ENCODE measurements at places on chromosomes 11 and 22.

DNA sequence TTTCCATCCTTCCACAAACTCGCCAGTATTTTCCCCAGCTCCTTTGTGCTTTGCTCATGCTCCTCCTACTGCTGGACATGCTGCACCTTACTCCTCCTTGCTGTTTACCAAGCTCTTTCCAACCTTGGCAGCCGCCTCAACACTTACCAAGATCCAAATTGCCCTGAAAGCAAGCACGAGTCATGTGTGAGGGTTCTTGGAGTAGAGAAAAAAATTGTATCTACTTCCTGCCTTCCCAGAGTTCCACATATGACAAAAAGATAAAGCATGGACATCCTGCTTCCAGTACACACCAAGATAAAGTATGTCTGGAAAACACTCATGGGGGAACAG, 767.5 kb downstream of the NTM start:
- no peak for DNase-seq

DNA sequence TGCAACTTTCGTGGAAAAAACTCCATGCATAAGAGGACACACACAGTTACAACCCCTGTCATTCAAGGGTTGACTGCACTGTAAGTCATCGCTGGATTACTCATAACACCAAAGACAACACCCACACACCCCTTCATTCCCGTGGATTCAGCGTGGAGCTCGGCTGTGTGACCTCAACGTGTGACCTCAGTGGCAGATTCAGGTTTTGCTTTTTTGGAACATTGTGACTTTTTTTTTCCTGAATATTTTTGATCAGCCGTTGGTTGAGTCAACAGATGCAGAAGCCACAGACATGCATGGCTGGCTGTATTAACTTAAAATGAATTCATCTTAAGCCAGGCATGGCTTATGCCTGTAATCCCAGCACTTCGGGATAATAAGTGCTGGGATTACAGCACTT, 19.7 kb upstream of the MUC5AC start:
- no peak for DNase-seq

DNA sequence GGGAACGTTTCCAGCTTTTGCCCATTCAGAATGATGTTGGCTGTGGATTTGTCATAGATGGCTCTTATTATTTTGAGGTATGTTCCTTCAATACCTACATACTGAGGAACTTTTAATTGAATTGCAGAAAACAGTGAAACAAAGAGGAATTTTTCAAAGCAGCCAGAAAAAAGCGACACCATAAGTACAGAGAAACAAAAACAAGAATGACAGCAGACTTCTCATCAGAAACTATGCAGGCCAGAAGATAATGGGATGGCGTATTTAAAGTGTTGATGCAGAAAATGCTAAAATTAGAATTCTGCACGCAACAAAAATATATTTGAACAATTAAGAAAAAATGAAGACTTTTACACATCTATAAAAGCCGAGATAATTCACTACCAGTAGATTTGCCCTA, 95.4 kb upstream of the TIMP3 start:
- no peak for DNase-seq

DNA sequence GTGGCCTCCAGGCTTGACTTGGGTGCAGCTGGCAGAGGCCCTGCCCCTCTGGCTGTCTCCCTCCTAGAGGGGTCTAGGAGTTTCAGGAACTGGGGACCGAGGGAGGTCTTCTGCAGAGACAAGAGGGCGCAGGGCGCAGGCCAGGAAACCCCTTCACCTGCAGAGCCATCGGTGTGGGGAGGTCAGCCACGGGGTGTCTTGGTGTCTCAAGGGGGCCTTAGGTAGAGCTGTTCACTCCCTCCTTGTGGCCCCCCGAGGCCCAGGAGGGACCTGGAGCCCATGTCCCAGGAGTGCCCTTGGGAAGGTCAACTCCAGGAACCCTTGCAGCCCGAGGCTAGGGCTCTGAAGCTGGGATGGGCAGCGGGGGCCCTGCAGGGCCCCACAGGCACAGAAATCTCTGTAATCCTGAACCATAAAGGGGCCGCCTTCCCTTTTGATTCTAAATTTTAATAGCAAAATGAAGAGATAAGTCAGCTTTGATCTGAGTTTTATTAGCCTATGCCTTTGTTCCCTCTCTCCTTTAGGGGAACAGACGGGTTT, 31.4 kb upstream of the TH start:
- DNase-seq, result no peak

DNA sequence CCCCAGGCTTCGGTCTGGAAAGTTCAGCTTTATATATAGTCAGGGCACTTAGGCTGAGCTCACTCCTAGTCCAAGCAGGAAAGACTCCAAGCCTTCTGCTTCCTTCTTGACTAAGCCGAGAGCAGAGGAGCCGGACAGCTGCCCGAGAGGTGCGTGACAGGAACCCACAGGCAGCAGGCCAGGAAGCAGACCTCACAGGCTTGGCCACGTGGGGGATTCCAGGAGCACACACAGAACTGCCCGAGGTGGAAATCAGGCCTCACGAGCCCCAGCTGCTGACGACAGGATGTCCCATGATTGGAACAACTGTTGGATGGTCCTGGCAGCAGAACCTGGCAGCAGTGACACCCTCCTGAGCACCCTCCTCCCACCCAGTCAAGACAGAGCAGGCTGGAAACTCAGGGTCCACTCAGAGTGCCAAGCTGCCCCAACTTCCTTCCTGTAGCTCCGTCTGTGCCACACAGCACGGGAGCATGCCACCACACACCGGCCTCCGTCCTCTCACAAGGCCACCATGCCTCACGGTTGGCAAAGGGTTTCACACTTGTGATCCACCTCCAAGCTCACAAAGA, 5.4 kb downstream of the PLA2G6 start:
- peak; percentile 98 for DNase-seq

DNA sequence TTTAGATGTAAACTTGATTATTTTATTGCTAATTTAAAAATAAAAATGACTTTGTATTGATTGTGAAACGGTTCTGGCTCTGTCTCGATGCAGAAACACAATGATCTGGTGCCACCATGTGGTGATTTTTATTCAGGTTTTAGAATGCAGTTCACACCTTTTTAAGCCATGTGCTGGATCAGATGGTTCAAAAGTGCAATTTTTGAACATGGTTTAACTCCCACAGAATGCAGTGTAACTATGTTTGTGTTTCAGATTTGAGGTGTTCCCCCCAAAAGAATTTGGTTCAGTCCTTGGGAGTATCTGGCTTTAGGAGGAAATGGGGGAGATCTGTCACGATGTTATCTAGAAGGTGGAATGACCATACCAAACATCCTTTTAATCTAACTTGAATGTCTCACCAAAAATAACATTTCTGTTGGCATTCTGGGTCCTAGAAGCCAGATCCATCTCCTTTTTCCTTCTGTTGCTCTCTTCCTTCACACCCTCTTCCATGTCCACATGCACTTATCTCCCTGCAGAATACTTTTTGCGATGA, 7.9 kb downstream of the MRPL16 start:
- no peak for DNase-seq

DNA sequence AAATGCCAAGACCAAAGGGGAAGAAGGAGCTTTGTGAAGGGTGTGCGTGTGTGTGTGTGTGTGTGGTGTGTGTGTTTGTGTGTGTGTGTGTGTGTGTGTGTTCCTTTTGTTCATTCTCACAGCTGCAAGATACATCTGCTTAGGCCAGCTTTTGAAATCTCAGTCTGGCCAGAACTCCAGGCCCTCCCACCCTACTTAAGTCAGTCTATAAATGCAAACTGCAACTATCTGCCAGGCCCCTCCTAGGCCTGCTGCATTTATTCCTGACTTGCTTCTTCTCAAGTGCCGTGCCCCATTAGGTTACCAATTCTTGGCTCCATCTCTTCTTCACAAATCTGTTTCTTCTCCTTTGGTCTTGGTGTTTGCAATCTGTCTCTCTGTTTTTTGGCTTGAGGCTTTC, 21.6 kb upstream of the RIC3 start:
- no peak for DNase-seq

GRCh38 chr11:49208006-49208721, at the start of gene FOLH1:
Gene FOLH1, minus strand, starts transcription at chr11:49208602. Its CDS starts 193 bp downstream, at chr11:49208409.
- no peak for DNase-seq

DNA sequence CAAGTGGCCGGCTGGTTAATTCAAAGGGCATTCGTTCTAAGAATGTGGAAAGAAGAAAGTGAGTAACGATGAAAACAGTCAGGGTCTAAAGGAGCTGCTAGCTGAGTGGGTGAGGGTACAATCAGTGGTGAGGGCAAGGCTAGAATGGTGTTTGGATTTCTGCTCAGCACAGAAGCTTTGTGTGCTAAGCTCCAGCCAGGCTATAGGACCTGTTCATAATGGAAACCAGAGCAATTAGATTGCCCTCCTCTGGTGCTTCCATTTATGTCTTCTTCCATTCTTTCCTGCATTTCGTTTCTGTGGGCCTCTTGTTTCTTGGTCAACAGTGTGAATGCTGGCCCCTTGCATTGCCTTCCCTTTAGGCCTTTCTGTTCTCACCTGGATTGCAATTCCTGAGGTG, 572.9 kb upstream of the CHORDC1 start:
- DNase-seq, result no peak

DNA sequence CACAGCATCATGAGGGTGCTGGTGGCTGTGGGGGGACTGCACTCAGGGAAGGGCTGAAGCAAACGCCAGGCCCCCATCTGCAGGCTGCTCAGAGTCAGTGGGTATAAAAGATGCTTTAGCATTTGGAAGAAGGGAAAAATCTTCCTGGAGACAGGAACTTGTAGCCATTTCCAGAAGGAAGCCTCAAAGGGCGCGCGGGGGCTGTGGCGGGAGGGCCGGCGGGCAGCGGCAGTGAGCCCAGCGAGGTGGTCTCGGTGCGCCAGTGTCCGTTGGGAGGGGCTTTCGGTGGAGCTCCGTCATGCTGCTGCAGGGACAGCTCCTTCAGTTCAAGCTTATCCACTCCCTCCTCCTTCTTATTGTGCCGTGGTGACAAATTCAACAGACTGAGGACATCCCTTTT, 63.0 kb upstream of the PITPNB start:
- DNase-seq, result no peak

DNA sequence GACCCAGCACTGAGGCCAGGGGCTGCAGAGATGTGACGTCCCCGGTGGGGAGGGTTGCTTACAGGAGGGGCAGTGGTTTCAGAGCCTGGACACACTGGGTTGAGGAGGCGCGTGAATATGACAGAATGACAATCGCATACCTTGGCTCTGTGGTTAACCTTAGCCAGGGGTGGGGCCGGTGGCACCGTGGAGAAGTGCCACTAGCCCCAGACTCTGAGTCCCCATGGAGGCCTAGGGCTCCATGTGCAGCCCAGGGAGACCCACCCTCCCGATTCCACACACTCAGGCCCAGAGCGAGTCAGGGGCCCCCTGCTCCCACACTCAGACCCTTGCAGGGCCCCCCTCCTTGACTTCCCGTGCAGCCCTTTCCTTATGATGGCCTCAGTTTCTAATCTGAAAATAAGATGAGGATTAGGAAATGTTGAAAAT, 3.6 kb upstream of the ACR start:
- peak; percentile 29 for DNase-seq

DNA sequence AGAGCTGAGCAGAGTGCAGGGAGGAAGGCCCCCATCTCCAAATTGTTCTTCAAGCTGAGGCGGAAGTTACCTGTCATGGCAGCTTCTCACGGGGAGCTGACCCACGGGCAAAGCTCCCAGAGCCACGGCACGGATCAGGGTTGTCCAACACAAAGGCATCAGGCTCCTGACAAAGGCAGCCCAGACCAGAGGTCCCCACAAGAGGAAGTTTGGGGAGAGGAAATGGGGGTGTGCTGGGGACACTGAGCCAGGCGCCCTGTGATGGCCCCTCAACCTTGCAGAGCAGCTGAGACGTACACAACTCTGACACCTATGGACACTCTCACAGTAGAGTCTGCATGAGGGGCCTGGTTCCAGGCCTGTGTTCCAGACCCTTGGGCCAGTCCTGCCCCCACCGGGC, 95.6 kb downstream of the CTTN start:
- no peak for DNase-seq

GRCh38 chr11:77309401-77310085, 8.1 kb upstream of the GDPD4 start:
- DNase-seq, result no peak

DNA sequence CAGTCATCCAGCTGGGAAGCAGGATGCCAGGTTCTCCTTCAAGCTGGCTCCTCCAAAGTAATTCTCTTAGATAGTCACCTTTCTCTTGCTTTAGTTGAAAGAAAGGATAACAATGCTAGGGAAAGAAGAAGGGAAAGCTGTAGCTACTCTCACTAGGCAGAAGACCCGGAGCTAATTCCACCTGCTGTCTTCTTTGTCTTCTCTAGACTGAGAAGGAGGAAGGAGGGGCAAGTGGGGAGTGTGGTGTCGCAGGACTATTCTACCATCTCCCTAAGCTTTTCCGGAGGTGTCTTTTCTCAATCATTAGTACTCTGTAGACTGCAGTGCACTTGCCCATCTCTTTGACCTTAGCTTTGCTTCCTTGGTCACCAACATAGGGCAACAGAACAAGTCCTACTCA, 162.8 kb downstream of the NCAM1 start:
- DNase-seq, result no peak

DNA sequence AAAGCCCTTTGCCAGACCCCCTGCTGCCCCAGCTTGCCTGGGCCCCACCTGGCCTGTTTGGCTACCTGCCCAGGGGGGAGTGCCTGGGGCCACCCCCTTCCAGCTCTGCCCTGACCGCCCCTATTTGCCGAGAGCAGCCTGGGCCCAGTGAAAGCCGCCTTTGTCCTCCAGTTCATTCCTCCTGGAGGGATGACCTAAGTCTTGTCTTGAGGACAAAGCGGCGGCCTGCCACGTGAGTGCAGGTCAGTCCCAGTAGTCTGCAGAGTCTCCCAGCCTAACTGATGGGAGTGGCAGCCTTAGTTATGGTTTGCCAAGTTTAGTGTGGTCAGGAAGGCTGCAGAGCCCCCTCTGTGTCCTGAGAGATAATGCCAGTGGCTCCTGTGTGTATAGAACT, 115.9 kb upstream of the CRYBB3 start:
- no peak for DNase-seq

- no peak for DNase-seq
These were observed 58.6 kb upstream of the CCT8L2 start for GRCh38 chr22:16651217-16651616.

GRCh38 chr11:64796047-64796756, 6.8 kb downstream of the MAP4K2 start:
- no peak for DNase-seq
